ENCODE measurements at places on chromosomes 1 and 21. TPM values are rescaled to one million over a fixed set of nuclear protein-coding genes. Genes with fewer than 3 reads are reported as not detected.

Gene TAGLN2
- 153 TPM for total RNA-seq

Gene MAP3K21
- total RNA-seq = 13.1 TPM

Gene HRNR
- total RNA-seq = not detected

Gene MACO1
- total RNA-seq = 31.5 TPM

Gene DHRS3
- 176 TPM for total RNA-seq

Data from progenitor cell of endocrine pancreas (in vitro differentiated cells).